LNCaP clone FGC (cell line): ENCODE measurements at places on chromosomes 2 and 18.

- no peak for DNase-seq
Observed at GRCh38 chr2:201964631-201965206, 68.9 kb upstream of the FZD7 start.

GRCh38 chr18:69996951-69997798, 49.5 kb upstream of the CD226 start:
- DNase-seq = no peak

GRCh38 chr2:79844011-79844410, 331.2 kb downstream of the CTNNA2 start:
- DNase-seq = no peak

DNA sequence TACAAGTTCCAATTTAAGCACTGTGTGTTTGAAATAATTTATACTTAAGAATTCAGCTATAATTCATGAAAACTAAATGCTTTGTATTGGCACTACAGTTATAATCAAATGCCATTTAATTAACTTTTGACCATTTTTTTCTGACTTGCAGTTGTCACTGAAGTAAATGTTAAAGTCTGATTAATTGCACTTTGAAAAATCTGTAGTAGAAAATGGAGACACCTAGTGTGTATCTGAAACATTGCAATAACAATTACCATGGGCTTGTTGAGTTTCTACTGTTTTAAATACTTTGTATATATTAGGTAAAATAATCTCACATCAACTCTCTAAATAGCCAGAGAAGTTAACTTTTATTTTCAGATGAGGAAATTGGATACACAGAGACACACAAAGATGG, 458.6 kb upstream of the FSIP2 start:
- no peak for DNase-seq

DNA sequence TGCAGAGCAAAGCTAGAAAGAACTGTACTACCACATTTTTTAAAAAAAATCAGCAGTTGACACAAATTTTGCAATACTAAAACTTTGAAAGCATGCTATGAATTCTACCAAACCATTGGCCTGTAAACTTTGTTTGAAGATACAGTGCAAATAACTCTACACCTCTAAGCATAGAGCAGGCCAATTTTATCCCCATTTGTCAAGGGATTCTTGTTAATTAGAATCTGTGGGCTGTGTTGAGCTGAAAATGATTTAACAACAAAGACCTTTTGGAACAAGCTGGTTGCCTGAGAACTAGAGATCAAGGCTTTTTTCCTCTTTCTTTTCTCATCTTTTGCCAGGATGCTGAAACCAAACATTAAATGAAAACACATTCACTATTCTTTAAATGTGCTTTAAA, 886.0 kb upstream of the CDH2 start:
- no peak for DNase-seq
